Activated CD4-positive, alpha-beta T cell treated with anti-CD3 and anti-CD28 coated beads, Interleukin-2, amount 50 U/mL, for 16 hours (primary cell): ENCODE measurements at places on chromosomes 11 and 22.

GRCh38 chr22:47566491-47566890 lies 804.0 kb downstream of the TBC1D22A start:
- DNase-seq, result no peak

DNA sequence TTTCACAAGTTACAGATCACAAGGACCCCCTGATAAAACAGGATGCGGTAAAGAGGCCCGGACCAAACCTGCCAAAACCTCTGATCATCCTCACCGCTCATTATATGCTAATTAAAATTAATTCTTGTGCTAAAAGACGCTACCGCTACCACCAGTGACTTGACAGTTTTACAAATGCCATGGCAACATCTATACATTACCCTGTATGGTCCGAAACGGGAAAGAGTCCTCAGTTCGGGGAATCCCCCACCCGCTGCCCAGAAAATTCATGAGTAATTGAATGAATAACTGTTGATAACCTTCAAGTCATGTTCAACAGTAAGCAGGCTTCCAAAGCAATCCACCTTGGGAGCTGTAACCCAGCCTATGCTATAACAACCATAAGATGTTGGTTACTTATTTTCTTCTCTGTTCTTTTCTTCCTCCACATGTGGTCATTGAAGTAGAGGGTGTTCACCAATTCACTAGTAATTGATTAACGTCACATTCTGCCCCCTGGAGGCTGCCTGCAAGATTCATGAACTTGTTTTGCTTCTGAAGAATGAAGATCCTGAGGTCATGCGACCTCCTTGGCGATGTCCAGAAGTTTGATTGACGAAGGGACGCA lies 20.6 kb downstream of the APOBEC3H start:
- peak; percentile 93 for DNase-seq

GRCh38 chr11:118046051-118046963 lies 30.6 kb upstream of the TMPRSS4 start:
- DNase-seq, result peak; percentile 68

- no peak for DNase-seq
Measured at GRCh38 chr11:26767060-26767459, 45.2 kb upstream of the SLC5A12 start.

DNA sequence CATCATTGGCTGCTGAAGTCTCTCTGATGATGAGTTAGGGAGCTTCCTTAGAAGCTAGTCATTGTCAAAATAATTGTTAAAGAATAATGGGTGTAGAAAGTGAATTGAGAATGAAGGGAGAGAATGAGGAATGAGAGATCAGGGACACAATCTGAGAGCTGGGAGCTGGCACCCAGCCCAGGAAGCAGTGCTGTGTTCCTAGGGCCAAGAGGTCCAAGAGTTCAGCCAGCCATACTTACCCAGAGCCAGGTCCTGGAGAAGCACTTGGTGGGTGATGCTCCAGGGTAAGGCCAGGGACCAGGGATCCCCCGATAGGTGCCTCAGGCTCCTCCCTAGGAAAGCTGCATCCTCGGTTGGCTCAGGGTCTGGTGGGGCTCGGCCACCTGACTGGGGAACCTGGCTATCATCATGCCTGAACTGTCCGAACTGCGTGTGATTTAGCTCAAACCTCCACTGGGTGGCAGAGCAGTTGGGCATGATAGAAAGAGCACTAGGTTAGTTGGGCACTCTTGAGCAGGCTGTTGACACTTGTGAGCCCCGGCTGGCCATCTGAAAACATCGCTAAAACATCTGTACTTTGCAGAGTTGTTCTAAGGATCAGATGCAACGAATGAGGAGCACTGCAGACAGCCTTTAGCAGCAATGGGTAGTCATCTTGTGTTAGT lies 123.9 kb upstream of the NCAM1 start:
- no peak for DNase-seq

- DNase-seq, result no peak
Measured at GRCh38 chr22:49638788-49639187, 188.9 kb downstream of the BRD1 start.

DNA sequence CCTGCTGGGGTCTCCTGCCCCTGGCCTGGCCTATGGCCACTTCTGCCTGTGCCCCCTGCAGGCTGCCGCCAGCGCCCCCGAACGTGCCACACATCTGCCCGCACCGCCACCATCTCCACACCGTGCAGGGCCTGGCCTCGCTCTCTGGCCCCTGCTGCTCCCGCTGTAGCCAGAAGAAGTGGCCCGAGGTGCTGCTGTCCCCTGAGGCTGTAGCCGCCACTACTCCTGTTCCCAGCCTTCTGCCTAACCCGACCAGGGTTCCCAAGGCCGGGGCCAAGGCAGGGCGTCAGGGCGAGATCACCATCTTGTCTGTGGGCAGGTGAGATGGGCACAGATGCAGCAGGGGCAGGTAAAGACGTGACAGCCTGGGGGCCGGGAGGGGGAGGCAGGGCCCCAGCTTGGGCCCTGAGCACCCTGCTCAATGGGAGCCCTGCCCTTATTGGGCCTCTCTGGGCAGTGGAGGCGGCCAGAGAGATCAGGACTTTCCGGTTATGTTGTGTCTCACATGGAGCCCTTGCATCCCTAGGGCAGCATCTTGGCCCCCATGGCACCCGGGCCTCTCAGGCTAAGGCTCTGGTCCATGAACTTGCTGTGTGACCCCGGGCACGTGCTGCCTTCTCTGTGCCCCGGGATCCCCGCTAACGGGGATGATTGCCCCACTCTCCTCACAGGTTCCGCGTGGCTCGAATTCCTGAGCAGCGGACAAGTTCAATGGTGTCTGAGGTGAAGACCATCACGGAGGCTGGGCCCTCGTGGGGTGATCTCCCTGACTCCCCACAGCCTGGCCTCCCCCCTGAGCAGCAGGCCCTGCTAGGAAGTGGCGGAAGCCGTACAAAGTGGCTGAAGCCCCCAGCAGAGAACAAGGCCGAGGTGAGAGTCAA lies 18.5 kb downstream of the RELT start:
- no peak for DNase-seq
